MG63 (cell line): ENCODE measurements at places on chromosomes 4 and X. TPM values are rescaled to one million over a fixed set of nuclear protein-coding genes. Genes with fewer than 3 reads are reported as not detected.

GRCh38 chr4:150238591-150238990 is 160.3 kb downstream of the DCLK2 start:
- no peak for DNase-seq

DNA sequence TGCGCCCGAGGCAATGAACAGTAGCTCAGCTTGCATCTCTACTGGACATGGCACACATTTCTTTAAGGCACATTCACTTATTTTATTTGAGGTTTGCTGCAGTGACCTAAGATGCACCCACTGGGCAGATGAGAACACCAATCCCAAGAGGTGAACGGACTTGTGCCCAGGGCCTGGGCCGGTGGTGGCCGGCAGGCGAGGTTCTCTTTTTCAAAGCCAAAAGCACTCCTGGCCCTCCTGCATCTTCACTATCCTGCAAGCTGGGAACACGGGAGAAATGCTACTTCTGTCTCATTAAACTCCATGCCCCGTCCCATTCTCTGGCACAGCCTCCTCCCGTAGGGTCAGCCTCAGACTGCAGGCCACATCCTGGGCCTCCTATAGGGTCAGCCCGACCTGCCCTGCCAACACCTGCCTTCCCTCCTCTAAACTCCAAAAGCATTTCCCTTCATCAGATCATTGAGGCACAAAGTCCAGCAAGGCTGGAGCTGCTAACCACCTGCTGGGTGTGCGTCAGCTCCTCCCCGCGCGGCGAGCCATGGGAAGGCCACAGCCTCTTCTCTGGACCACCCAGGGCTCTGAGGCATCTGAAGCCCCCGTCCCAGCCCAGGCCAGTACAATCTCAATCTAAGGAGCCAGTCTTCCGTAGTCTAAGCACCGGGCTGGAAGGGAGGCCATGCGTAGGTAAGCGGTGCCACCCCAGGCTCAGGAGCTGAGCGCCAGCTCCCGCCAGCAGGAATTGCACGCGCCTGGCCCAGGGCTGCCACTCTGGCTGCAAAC is 166.1 kb downstream of the AFAP1 start:
- DNase-seq = no peak

- no peak for DNase-seq
Measured at GRCh38 chr4:66372706-66373105, 702.4 kb upstream of the EPHA5 start.

DNA sequence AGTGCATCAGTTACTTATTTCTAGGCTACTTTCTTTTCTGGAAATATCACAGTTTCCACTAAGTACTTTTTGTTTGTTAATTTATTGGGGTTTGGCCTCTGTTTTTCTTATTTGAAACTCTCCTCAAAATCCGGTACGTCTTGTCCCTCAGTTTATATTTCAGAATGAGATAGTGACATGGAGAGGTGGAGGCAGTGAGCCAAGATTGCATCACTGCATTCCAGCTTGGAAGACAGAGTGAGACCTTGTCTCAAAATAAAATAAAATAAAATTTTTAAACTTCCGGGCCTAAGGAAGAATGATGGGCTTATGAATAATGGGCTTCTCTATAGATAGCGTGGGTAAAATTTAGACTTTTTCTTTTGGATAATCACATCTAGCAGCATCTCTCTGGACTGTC is 567.8 kb downstream of the TRIML1 start:
- DNase-seq = no peak

- peak; percentile 66 for DNase-seq
Measured at GRCh38 chr4:85826060-85826678, 351.2 kb downstream of the ARHGAP24 start.

Gene AFF2
- not detected in 2 replicates for total RNA-seq
